AG04450 (cell line): ENCODE measurements at places on chromosomes 5 and 9.

- no peak for DNase-seq
Observed at GRCh38 chr5:135569755-135570452, 8.9 kb downstream of the CXCL14 start.

DNA sequence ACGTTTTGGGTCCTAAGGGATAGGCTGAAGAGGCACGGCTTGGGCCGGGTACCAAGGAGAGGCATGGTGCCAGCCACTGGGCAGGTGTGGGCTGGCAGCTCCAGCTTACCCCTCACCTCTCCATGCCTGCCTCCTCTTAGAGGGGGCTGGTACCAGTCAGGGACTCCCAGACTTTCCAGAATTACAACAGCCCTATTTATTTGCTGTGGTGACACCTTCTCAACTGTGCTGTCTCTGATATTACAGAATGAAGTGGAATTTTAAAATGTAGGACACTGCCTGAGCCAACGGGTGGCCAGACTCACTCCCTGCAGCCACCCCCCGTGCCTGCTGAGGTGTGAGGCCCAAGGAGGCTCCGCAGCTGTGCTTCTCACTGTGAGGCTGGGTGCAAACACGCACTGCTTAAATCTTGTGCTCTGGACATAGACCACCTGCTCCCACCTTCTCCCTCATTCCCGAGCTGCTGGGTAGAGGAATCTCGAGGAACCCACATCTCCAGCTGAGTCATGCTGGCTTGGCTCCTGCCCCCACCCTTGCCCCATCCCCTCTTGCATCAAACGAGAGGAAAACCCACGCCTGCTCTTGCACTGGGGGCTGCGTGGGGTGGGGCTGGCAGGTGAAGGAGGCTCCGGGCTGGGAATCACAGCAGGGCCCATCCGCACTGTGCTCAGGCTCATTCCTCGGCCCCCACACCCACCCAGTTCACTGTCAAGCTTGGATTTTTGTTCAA is 47.9 kb downstream of the PRRT1B start:
- no peak for DNase-seq

DNA sequence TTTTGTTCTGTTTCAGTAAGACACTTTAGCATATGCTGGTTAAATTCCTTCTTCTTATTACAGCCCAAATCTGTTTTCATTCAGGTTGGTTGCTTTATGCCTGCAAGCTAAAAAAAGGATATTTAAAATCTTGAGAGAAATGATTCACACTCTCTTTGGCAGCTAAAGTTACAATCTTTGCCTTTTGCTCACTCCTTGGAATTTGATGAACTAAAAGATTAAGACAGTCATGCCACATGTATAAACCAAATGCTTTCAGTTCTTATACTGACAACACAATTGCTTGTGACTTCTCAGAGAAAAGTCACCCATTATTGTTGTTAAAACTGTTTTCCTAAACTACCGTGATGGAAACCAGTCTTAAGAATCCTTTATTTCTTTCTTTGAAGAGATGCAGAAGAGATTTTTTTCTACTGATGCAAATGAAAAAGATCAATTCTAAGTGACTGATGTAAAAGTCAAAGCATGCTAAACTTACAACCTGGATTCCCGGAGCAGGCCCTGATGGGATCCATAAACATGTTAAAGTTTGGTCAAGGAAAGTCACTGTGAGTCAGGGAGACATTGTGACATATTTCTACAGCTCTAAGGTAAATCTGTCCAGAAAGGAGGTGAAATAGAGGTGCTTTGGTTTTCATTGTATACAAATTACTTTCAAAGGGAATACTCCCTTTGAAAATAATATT is 144.2 kb upstream of the CDH10 start:
- DNase-seq: no peak

DNA sequence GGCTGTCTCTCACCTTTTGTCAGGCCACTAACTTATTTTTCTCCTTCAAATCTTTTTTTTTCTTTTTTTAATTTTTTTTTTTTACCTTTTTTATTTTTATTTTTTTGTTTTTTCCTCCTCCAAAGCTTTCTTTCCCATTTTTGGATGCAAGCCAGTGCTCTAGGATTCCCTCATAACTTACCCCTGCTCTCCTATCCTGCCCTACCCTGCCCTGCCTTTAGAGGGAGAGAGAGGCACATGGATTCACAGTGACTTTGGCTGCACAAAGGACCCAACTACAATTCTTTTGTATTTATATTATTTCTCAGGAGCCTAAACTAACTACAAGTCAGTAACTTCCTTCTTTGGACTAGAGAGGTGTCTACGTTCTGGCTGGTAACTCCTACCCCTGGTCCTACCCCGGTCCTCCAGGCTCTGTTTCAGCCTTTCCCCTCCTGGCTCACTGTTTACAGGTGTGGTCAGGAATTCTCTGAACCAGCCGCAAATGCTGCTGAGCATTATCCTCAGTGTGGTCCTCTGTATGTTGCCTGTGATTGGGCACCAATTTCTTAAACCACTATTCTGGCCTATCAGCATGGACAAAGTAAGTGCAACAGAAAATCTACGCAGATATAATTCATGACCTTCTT is 8.4 kb upstream of the RUSC2 start:
- DNase-seq: peak; percentile 52

DNA sequence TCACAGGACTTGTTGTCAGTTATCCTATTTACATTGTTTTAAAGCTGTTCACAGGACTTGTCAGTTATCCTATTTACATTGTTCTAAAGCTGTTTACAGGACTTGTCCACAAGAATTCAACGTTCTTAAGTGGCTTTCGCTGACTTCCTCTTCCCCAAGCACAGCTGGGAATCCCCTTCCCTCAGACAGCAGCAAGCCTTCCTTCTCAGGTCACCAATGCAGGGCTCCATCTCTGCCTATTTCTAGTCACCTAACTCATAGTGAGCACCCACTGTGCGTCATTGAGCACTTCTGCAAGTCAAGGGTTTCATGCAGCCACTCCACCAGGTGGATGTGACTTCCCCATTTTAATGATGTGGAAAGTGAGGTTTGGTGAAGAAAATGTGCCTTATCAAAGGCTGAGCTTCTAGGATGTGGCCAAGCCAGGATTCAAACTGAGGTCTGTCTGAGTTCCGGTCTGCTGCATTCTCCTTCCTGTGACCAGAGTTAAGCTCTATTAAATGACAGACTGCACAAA is 109.8 kb upstream of the ZNF462 start:
- no peak for DNase-seq

DNA sequence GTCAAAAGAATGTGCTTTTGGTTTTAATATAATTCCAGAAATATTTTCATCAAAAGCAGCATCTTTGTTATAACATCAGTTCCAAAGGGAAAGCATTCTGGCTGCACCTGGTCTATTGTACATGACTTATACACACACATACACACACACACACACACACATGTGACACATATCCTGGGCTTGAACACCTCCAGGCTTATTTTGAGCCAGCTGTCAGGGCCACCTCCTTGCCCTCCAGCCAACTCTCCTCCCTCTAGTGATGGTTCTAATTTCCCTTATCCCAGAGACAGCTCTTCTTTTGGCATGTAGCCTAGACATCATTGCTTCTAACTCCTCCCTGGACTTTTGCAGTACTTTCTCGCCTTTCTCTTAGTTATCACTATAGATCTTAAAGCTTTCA is 115.0 kb downstream of the PIK3R1 start:
- DNase-seq: no peak
